ENCODE measurements at places on chromosomes 1 and 21. TPM values are rescaled to one million over a fixed set of nuclear protein-coding genes. Genes with fewer than 3 reads are reported as not detected.

GRCh38 chr1:30413606-30414005 lies 309.8 kb downstream of the MATN1 start:
- DNase-seq, result peak; percentile 17

- DNase-seq, result peak; percentile 92
Measured at GRCh38 chr1:157045250-157046218, at the start of gene ARHGEF11. TSS of gene ARHGEF11 (minus strand) at chr1:157045742. CDS start at chr1:157044330, 1,412 bp downstream.

DNA sequence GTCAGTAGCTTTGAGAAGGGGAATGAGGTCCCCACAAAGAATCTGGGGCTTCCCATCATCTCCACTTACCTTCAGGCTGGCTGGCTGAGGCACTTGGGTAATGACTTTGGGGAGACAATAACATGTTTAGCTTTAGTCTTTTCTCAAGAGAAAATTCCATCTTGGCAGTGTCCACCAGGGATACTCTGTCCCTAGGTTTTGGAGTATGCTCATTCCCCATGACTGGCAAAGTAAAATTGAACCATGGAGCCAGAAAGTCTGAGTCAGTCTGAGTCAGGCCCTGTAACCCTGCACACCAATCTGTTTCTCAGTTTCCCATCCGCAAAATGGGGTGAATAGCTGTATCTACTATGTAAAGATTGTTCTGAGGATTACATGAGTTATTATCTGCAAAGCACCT lies 28.2 kb downstream of the RUNX1 start:
- no peak for DNase-seq

DNA sequence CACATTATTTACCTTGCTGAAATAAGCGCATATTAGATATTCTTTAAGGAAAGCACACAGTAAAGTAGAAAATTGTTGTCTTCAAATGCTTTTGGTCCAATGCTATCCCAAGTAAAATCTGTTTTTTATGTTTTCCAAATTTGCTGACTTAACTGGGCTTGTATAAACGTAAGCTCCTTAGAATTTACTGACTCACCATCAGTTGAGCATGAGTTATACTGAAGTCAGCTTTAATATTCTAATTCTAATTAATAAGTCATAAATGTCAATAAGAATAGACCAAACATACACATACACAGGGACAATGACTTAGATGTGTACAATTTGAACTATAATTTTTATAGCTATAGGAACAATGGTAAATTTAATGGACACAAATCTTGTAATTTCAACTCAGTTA lies 319.2 kb downstream of the TPR start:
- DNase-seq, result no peak

GRCh38 chr1:245434280-245434679 lies 279.5 kb downstream of the KIF26B start:
- DNase-seq, result no peak

GRCh38 chr21:31484219-31484618 lies 140.2 kb upstream of the TIAM1 start:
- no peak for DNase-seq

DNA sequence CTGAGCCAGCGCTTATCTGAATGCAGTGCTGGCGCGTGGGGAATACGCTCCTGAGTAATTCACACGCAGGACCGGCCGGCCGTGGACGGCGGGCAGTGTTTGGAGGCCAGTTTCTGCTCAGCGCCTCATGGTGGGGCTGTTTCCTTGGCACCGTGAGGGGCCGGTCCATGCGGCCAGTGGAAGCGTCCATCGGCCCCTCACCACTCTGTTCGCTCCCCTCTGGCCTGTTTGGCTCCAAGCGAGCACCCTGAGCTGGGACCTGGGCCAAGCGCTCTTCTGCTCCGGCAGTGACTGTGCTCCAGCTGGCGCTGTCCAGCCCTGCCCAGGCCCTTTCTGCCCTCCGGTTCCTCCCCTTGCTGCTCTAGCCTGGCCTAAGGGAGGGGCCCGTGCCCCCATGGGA lies 16.3 kb upstream of the PLCH2 start:
- no peak for DNase-seq

Gene SLC35E2B
- 42.8 TPM for total RNA-seq

Gene AMY1C
- total RNA-seq, result not detected

Gene TMED5
- total RNA-seq, result 44.6 TPM

Gene RNF186
- total RNA-seq, result not detected

Gene BSDC1
- 59.6 TPM for total RNA-seq

Data from ureter (tissue), 1 donor.